ENCODE measurements at places on chromosomes 7 and 10.

- no peak for DNase-seq
Observed at GRCh38 chr10:120607016-120607709, 150.1 kb downstream of the PLPP4 start.

DNA sequence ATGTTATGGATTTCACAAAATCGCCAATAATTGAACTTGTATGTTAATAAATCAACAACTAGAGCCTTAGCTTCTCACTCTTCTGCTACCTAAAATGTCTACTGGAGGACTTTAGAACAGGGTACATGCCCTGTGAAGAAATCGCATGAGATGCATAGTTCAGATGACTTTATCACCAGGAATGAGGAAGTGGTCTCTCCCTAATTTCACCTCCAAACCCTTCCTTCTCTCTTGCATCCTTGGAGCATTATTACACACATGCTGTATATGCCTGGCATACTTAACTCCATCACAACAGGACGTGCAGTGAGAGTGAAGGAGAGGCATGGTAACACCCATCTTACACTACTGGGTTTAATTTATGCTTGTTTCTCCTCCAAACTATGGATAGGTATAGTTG lies 27.8 kb downstream of the RHEB start:
- no peak for DNase-seq

DNA sequence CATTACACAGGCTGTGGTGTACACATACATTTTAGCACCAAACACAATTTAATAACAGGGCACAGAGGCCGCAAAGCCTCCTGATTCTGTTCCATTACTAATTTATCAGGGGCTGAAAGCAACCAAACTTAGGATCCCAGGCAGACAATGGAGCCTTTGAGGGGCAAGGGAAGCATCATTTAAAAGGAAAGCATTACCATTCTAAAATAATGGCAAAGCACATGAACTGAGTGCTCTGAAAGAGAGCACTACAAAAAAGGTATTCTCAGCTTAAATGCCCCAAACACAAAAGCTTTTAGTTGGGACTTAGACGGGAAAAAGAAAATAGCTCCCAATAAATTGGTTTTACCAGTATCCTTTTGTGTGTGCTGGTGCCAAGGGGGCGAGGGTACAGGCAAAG lies 282.0 kb upstream of the ETV1 start:
- no peak for DNase-seq

GRCh38 chr7:867001-867405 lies 9.4 kb upstream of the GET4 start:
- no peak for DNase-seq

GRCh38 chr7:40200791-40201190 lies 66.0 kb downstream of the SUGCT start:
- no peak for DNase-seq

DNA sequence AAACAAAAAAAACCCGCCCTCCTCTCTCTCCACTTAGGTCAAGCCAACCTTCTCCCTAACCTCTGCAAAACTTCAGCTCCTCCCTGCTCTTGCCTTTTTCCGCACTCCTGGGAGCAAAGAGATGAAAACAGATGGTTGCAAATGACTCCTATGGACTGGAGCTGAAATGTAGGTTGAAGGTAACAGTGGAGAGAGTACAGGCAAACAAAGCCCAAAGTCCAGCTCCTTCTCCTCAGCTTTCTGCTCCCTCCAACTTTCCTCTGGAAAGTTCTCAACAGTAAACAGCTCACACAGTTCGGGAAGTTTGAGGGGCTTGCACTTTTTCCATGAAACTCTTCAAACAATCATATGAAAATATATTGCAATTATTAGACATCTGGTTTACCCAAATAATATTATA lies 90.3 kb downstream of the SLC37A3 start:
- DNase-seq: no peak

DNA sequence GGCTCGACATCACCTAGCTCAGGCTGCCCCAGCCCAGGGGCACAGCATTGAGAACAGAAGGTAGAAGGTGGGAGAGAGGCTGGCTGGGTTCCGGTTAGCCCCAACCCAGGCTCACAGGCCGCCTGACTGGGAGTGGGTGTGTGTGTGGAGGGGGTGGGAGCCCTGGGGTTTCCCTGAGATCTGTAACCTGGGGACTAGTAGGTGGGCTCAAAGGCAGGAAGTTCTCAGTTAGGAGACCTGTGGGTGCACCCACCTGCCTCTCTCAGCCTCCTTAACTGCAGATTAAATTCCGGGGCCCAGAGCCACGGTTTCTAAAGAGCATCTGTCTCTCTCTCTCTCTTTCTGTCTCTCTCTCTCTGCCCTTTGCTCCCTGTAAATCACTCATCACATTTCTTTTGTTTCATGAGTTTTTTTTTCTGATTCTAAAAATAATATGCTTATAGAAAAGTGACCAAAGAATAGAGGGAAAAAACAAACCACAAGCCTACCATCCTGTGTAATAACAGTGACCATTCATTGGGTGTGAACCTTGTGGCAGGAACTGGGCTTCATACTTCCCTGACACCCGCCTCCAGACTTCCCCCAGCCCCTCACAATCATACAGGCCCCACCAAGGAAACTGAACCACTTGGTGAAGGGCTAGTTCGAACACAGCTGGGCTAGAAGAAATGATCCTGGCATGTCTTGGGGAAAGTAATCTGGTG lies 83.4 kb upstream of the SMNDC1 start:
- DNase-seq: peak; percentile 22

GRCh38 chr10:42827201-42827600 lies 44.6 kb downstream of the BMS1 start:
- DNase-seq: no peak

DNA sequence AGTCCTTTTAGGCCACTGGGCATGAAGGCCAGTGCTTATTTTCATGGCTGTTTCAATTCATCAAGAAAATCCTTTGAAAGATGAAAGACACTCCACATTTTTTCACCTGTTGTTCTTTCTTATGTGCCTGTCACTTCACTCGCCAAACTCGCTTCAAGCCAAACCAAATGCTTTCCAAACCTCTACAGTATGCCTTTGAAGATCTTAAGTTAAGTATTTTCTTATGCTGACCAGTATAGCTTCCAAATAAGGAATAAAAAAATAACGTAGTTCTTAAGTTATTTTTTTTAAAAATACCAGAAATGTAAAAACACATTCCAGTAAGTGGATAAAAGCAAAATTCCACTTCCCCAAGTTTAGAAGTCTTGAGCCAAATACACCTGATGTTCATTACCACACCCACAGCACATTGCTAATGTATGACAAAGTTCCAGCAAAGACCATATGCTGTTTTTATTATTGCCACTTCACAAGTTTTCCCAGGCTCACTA lies 186.1 kb downstream of the MTERF1 start:
- DNase-seq: no peak

GRCh38 chr7:46616636-46617035 lies 695.6 kb upstream of the IGFBP3 start:
- DNase-seq: no peak

DNA sequence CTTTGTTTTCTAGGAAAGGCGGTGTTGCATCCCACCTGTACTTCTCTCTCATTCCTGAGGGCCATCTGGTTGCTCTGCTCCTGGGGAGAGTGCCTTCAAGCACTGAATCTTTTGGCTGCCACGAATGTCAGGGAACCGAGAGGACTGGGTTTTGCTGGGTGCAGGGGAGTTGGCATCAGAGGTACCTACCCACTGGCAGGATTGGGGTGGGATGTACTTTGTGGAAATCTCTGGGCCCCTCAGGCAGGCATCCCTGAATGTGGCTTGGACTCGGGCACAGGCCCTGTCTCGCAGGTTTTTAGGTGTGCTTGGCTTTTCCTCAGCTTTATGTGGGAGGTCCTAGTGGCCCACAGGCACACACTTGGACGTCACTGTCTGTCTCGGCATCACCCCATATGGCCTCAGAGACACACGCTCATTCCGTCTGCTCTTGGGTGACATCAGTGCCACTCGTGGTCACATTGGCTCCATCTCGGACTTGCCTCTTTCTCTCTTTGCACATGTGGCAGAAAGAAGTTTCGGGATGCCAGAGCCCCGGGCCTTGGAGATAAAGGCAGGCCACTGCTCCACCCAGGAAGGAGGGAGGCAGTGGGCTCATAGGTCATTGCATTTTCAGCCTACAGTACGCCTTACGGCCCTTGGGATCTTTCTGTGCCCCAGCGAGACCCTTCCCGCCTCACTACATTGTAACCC lies 325.6 kb downstream of the ZNF716 start:
- no peak for DNase-seq

- no peak for DNase-seq
Observed at GRCh38 chr7:113625494-113626102, 293.2 kb downstream of the PPP1R3A start.

- DNase-seq: no peak
Observed at GRCh38 chr10:97175586-97175985, 10.2 kb downstream of the SLIT1 start.

- DNase-seq: no peak
Observed at GRCh38 chr10:129074939-129075338, 392.1 kb upstream of the MGMT start.

- DNase-seq: no peak
Observed at GRCh38 chr7:121504482-121504881, 108.4 kb upstream of the FAM3C start.

DNA sequence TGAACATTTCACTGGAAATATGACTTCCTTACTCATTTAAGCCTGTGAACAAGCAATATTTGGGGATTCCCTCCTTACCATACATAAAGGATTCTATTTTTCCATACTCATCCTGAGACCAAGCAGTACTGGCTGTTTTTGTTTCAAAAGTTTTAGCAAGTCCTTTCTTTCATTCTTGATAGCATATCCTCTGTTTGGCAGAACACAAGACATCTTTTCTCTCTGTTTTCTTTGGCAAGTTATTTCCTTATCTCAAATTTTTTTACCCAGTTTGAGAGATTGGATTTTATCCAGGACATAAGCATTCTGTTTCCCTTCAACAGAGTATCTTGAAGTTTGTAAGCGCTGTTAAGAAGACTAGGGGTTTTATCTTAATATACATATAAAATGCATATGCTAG lies 3.0 kb upstream of the WASL start:
- no peak for DNase-seq
